Liver (tissue), 10 donors: ENCODE measurements at places on chromosomes 13 and 19.

DNA sequence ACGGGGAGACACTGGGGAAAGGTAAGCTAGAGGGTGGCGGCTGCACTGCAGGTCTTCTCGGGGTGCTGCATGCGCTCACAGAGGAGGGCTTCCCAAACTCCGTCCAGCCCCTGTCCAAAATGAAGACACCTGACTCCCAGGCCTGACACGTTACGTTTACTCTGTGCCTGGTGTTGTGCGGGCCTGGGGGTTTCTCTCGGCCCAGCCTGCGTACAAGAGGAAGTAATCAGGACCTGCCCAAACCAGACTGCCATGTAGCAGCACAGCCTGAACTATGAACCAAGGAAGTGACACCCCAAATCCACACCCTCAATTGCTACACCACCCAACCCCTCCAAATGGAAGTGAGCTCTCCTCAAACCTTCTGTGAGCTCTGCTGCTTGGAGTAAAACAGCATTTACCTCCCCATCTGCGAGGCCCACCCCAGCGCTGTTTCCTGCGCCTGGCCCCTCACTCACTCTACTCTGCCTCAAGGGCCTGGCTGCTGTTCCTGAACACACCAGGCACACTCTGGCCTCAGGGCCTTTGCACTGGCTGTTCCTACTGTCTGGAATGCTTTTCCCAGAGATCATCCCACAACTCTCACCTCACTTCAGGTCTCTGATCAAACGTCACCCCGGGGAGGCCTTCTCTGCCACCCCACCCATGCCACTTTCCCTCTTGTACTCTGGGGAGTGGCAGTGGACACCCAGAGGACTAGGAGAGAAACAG is 3.0 kb downstream of the HSPBP1 start:
- no peak for DNase-seq

- no peak for DNase-seq
Observed at GRCh38 chr13:85332615-85333014, 466.6 kb downstream of the SLITRK6 start.

DNA sequence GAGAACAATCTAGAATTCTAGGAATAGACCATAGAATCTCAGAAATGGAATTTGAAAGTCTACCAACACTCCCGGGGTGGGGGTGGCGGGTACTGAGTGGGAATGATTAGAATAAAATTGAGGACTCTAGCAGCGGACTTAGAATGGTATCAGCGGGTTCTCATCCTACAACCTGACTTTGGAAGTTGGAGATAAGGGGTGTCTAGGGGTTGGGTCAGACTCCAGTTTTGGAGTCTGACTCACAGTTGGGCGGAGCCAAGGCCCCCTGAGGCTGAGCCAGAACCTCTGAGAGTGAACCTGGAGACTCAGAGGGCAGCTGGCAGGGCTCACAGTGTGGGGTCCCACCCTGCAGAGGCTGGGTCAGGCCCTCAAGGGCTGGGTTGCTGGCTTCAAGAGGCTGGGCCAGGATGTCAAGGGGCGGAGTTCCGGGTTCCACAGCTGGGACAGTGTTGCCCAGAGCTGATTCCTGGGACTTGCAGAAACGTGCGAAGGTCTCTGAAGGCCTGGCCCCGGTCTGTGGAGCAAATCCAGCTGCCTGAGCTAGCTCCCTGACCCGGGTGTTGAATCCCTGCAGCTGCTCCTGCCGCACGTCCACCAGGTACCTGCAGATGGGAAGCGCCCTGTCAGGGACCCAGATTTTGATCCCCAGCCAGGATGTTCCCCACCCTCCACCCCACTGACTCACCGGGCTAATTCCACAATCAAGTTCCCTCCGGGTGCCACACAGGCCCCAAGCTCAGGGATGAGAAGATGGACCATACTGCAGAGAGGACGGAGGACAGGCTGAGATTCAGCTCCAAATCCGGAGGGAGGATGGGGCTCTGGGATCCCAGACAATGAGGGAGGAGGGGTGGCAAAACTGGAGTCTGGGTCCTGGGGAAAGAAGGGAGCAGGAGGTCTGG is 1.6 kb upstream of the TNNI3 start:
- peak; percentile 54 for DNase-seq

DNA sequence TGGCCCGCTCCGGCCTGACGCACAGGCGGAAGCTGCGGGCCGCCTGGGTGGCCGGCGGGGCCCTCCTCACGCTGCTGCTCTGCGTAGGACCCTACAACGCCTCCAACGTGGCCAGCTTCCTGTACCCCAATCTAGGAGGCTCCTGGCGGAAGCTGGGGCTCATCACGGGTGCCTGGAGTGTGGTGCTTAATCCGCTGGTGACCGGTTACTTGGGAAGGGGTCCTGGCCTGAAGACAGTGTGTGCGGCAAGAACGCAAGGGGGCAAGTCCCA is 4.4 kb downstream of the FFAR1 start:
- no peak for DNase-seq

- DNase-seq: no peak
Observed at GRCh38 chr19:20357921-20358320, 190.9 kb downstream of the ZNF486 start.

GRCh38 chr13:94811753-94812152 is 99.4 kb upstream of the SOX21 start:
- no peak for DNase-seq

DNA sequence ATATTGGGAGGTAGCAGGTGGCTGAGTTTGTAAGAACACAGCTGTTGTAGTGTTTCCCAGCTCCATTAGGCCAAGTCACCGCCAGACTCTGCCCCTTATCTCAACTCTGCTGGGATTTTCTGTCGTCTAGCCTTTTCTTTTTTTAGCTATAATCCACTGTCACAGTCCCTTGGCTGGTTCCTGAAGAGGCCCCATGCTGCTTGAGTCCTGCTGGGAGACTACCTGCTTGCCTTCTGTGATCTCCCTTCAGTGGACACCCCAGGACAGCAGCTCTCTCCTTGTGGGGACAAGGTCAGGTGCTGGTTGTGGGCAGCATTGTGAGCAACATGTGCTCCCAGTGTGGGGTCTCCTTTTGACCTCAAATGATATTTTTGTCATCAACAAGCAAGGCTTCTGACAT is 195.0 kb upstream of the ATXN8OS start:
- no peak for DNase-seq

DNA sequence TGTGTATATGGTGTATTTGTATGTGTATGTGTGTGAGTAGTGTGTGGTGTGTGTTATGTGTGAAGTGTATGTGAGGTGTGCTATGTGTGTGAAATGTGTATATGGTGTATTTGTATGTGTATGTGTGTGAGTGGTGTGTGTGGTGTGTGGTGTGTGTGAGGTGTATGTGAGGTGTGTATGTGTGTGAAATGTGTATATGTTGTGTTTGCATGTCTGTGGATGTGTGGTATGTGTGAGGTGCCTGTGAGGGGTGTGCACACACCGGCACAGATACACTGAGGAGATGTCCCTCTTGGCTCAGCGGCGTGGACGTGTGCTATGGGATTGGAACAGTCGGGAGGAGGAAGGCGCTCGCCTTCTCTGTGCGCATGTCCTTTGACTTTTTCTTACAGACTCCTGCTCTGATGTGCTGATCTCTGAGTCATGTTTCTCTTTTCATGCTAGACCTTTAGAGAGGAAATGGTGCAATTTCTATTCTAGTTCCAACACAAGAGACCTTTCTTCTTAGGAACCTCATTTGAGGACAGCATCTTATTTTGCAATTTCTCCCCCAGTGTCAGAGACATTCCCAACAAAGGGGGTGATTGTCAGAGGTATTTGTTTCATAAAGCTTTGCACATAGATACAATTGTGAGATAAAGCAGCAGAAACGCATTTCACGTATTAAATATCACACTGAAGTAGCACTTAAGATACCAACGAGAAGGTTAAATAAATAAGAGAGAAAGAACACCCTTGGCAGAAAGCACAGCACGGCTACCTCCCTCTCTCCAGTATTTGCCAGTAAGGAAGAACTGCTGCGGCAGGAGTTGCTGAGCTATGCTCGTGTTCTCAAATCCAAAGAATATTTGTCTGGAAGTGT is 11.3 kb upstream of the TNFRSF19 start:
- DNase-seq: no peak

GRCh38 chr19:47309608-47310007 is at the start of gene C5AR1:
TSS of gene C5AR1 (plus strand) at chr19:47309861. CDS start at chr19:47309896, 35 bp downstream.
- DNase-seq: no peak

GRCh38 chr13:94181461-94182107 is 297.9 kb downstream of the DCT start:
- no peak for DNase-seq

GRCh38 chr19:14185158-14185557 is 20.8 kb downstream of the ADGRL1 start:
- no peak for DNase-seq

DNA sequence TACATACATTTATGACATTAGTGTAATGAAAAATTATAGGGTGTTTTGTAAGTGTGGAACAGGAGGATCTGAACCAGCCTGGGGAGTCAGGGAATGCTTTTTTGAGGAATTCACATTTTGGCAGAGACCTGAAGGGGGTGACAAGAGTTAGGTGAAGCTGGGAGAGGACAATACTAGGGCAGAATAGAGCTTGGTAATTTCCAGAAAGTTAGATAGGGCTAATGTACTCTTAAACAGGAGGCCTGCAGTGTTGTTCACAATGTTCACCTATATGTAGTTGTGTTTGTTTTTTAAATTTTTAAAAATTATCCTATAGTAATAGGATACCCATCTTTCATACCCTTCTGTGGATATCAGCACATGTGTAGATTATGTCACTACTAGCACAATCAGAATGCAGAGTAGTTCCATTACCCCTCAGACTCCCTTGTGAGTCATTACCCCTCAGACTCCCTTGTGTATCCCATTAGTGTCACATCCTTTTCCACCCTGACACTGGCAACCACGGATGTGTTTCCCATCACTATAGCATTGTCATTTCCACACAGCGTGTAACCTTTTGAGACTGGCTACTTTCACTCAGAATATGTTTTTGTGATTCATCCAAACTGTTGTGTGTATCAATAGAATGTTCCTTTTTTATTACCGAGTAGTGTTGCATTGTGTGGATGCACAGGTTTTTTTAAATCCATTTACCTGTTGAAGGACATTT is 43.1 kb downstream of the PCCA start:
- DNase-seq: no peak

DNA sequence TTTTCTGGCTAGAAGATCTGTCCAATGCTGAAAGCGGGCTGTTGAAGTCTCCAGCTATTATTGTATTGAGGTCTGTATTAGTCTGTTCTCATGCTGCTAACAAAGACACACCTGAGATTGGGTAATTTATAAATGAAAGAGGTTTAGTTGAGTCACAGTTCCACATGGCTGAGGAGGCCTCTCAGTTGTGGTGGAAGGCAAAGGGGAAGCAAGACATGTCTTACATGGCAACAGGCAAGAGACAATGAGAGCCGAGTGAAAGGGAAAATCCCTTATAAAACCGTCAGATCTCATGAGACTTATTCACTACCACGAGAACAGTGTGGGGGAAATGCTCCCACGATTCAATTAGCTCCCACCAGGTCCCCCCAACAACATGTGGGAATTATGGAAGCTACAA is 980.4 kb downstream of the SLITRK5 start:
- no peak for DNase-seq

- peak; percentile 95 for DNase-seq
Observed at GRCh38 chr19:18932216-18932841, 8.7 kb downstream of the HOMER3 start.

DNA sequence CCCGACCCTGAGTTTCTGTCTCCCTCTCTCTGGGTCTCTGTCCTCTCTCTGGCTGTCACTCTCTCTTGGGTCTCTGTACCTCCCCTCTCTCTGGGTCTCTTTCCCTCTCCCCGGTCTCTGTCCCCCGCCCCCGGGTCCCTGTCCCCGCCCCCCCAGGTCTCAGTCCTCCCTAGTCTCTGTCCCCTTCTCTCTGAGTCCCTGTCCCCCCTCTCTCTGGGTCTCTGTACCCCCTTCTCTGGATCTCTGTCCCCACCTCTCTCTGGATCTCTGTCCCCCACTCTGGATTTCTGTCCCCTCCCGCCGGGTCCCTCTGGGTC is 2.3 kb upstream of the FTL start:
- peak; percentile 47 for DNase-seq

DNA sequence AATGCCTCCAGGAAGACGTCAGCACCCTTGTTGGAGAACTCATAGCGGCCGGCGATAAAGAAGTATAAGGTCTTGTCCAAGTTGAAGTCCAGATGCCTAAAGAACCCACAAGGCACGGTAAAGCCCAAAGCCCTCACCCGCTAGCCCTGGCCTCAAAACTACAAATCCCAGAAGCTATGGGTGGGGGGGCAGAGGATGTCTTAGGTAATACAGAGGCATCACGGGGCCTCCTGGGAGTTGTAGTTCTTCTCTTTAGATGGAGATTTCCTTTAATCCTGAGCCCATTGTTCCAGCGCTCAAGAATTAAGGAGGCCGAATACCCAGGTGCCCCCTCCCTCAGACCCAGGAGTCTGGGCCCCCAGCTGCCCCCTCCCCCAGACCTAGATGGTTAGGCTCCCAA is 10.8 kb downstream of the GYS1 start:
- DNase-seq: no peak

DNA sequence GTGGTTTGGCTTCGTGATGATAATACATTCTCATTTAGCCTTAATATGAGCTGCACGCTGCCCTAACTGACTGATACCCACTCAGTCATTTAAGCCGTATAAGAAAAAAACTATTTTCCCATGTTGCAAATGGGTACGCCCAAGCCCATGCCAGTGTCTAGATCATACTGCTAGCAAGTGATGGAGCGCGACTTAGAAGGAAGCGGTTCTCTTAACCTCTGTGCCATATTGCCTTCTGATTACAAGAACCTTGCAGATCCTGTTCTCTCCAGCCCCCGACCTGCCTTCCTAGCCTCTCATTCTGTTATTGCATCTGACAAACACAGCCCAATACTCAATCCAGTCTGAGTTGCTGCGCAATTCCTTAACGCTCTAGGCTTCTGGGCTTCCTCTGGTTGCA is 603 bp downstream of the GPALPP1 start:
- DNase-seq: no peak

- DNase-seq: no peak
Observed at GRCh38 chr13:81697826-81698225, 1356.9 kb upstream of the SPRY2 start.

DNA sequence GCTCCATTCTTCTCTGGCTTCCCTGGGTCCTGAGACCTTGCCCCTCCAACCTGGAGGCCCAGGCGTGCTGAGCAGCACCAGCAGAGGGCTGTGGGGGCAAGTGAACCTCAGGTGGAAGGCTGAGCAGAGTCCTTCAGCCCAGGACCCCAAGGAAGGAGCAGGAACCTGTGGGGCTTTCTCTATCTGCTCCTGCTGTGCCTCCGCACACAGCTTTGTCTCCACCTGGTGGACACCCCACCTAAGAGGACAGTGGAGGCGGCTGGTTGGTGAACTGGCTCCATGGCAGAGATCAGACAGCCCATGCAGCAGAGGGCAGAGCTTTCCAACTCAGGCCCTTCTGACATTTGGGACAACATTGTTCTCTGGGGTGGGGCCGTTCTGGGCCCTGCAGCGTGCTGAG is 19.7 kb downstream of the ZFR2 start:
- DNase-seq: no peak

GRCh38 chr13:111877906-111878305 is 189.0 kb upstream of the SOX1 start:
- peak; percentile 10 for DNase-seq

GRCh38 chr19:47098608-47099007 is 15.0 kb downstream of the ZC3H4 start:
- DNase-seq: no peak

- DNase-seq: no peak
Observed at GRCh38 chr13:53474878-53475277, 446.3 kb downstream of the OLFM4 start.

GRCh38 chr13:71661921-71662320 is 205.1 kb downstream of the DACH1 start:
- DNase-seq: no peak
